ENCODE measurements at places on chromosomes 7 and 10.
A peak's percentile ranks its signal among the peaks of the same experiment; 100 is the strongest.

DNA sequence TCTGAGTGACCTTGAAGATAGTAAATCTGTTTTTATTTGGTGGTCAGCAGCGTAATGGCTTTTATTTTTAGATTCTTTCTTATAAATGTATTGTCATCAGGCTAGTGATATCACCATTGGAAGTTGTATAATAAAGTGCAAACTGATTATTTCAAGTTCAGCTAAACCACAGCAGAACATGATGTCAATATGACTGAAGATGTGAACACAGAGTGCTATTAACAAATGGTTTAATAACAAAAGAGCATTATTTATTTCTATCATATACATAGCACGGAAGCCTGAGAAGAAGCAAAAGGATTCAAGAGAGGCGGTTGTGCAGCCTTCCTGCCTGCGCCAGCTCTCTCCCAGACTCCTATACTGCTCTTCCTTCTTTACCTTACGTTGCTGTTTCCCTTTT lies 142.7 kb downstream of the SDK1 start:
- DNase-seq, result no peak

GRCh38 chr10:76244061-76244686 lies 812.8 kb downstream of the LRMDA start:
- no peak for DNase-seq

GRCh38 chr7:25835197-25835596 lies 316.8 kb upstream of the NFE2L3 start:
- DNase-seq, result peak; percentile 64

- no peak for DNase-seq
These were observed 11.3 kb downstream of the GRB10 start for GRCh38 chr7:50771120-50772002.

- DNase-seq, result no peak
These were observed 196.8 kb downstream of the REEP3 start for GRCh38 chr10:63718006-63718405.

GRCh38 chr10:95501203-95502094 lies 59.7 kb downstream of the SORBS1 start:
- DNase-seq, result no peak

DNA sequence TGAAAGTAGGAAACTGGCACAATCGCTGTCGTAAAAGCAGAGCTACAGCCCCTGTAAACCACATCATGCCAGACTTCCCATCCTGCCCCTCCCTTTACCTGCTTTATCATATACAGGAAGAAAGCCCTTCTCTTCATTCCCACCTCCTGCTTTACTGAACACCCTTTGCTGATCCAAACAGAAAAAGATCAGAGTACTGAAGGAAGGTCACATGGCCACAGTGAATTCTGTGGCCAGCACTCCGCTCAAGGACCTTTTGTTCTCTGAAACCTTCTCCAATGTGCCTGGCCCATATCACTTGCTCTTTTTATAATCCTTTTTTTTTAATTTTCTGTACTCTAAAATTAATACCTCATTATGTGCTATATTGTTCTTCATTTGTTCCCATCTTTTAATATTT lies 108.8 kb upstream of the LRGUK start:
- DNase-seq, result no peak

GRCh38 chr7:79741684-79742083 lies 288.2 kb upstream of the MAGI2 start:
- no peak for DNase-seq

DNA sequence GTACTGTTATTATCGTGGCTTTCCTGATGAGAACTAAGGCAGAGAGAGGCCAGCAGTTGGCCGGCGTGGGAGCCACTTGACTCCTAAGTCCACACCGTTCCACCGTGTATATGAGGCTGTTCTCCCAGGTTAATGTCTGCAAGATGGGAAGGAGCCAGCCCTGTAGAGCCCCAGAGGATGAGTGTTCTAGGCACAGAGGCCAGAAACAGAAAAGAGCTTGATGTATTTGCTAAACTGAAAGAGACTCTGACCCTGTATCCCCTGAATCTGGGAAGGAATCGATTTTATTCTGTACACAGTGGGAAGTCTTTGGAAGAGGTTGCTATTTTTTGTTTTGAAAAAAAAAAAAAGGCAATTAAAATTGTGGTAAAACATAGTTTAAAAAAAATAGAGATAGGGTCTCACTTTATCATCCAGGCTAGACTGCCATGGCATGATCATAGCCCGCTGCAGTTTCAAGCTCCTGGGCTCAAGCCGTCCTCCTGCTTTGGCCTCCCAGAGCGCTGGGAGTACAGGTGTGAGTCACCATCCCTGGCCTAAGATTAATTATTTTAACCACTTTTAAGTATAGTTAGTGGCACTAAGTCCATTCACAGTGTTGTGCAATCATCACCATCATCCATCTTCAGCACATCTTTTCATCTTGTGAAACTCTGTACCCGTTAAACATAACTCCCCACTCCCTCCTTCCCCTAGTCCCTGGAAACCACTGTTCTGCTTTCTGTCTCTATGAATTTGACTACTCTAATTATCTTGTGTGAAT lies 348.8 kb downstream of the SDK1 start:
- DNase-seq, result peak; percentile 21

GRCh38 chr7:3073763-3074458 lies 30.2 kb upstream of the CARD11 start:
- DNase-seq, result no peak

GRCh38 chr7:66297579-66297978 lies 92.4 kb downstream of the TPST1 start:
- no peak for DNase-seq

- DNase-seq, result no peak
These were observed 13.2 kb upstream of the AQP1 start for GRCh38 chr7:30898411-30898810.

- DNase-seq, result no peak
These were observed 102.2 kb downstream of the ZNF92 start for GRCh38 chr7:65475734-65476319.

DNA sequence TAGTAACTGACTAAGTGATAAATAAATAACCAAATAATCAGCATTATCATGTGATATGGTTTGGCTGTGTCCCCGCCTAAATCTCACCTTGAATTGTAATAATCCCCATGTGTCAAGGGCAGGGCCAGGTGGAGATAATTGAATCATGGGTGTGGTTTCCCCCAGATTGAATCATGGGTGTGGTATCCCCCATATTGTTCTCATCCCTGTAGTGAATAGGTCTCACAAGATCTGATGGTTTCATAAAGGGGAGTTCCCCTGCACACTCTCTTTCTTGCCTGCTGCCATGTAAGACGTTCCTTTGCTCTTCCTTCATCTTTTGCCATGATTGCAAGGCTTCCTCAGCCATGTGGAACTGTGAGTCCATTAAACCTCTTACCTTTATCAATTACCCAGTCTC lies 72.1 kb upstream of the NRP1 start:
- no peak for DNase-seq

DNA sequence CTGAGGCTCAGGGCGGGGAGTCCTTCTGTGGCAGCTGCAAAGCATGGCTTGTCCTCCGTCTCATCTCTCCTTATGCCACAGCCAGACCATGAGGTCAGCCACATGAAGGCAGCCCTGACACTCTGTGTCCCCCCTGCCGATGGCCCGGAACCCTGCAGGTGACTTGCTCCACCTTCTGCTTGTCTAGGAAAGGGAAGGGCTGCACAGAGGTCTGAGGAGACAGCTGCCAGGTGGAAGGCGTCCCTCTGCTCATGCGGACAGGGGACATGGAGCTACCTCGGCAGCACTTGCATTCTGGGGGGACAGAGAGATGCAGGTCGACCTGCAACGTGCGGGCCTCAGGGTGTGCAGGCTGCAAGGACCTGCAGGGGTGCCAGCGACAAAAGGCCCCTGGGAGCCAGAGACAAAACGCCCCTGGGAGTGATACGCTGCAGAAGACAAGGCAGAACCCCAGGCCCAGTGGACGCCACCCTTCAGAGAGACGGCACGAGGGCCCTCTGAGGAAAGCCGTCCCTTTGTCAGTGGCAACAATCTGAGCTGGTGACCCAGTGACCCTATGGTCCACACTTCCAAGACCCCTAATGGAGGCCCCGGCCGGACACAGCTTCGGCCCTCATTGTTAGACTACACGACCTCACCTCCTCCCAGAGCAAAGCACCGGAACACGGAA lies 205.2 kb upstream of the PPP2R2D start:
- DNase-seq, result no peak

- DNase-seq, result no peak
These were observed 13.2 kb upstream of the PWWP2B start for GRCh38 chr10:132383751-132384196.

- no peak for DNase-seq
These were observed 13.9 kb downstream of the ARHGAP22 start for GRCh38 chr10:48590945-48591344.

GRCh38 chr7:41219276-41219675 lies 483.6 kb downstream of the INHBA start:
- DNase-seq, result peak; percentile 85

- no peak for DNase-seq
These were observed 16.4 kb upstream of the PDSS1 start for GRCh38 chr10:26681076-26681475.

GRCh38 chr10:79031723-79032122 lies 37.0 kb upstream of the ZMIZ1 start:
- DNase-seq, result no peak

DNA sequence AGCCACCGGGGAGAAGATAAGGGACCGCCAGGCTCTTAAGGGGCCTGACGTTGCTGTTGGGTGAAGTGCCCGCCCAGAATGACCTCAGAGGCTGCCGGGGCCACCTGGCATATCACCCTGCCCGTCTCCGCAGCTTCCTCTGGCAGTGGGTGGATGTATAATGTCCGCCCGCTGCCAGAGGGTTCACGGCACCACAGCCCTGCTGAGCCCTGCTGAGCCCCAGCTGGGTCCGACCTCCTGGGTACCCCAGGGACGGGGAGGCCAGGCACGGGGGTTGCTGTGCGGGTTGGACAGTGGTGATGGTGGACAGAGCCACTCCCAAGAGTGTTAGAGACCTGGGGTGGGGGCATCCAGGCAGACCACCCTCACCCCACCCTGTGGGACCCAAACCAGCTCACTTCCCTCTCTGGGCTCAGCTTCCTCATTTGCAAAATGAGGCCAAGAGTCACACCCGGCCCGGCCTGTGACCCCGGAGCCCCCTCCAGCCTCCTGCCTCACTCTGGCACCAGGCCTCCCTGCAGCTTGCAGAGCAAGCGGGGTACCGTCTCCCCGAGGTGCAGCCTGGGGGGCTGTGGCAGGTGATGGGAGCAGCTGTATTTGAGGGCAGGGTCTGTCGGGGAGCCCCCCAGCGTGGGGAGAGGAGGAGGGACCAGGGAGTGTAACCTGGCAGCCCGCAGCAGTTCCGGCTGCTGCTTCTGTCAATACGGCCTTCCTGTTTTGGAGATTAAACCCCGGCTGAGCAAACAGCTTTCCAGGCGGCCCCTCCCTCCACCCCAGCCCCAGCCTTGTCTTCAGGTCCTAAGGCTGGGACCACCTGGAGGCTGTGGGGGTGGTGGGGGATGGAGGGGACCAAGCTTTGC lies 8.4 kb upstream of the LFNG start:
- no peak for DNase-seq

DNA sequence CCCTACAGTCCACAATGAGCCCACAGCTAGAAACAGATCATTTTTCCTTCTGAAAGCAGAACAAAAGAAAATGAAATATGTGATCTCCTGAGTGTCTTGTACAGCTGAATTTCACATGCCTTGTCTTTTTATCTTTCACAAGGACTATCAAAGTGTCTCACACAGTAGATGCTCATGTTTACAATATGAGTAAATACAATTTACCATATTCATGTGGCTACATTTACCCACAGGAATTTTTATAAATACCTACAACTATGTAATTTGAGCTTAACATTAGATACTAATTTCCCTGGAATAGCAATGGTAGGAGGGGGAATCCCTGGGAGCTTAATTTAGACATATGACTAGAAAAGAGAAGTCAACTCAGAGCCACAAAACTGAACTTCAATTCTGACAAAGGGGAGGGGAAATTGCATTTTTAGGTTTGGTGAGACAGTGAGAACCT lies 186.2 kb downstream of the MACC1 start:
- peak; percentile 50 for DNase-seq

DNA sequence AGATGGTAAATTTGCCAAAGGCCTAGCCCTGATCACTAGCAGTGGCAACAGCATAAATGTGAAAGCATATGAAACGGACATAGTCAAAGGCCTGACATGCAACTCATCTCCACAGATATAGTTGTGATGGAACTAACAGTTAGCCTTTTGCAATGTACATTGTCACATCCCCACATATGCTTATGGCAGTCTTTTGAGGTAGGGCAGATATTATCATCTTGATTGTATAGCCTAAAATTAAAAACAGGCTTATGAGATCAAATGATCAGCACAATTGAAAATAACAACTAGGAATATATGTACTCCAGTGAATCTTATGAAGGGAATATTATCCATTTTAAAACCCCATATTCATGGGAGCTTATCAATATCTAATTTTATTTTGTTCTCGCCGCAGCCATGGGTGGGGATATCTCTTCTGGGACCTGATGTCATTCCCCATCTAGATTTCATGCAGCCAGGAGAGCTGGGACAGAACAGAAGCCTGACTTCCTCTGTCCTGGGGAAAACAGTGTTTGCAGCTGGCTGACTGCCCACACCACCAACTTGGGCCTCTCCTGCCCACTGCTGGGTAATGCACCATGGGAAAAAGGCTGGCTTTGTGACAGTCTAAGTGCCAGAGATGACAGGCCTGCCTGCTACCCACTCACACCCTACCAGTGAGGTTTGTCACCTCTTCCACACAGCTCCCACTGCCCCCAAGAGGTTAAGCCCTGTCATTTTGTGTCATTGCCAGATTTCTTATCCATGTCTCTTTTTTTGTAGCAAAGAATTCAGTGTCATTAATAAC lies 180.2 kb upstream of the FZD1 start:
- DNase-seq, result no peak

DNA sequence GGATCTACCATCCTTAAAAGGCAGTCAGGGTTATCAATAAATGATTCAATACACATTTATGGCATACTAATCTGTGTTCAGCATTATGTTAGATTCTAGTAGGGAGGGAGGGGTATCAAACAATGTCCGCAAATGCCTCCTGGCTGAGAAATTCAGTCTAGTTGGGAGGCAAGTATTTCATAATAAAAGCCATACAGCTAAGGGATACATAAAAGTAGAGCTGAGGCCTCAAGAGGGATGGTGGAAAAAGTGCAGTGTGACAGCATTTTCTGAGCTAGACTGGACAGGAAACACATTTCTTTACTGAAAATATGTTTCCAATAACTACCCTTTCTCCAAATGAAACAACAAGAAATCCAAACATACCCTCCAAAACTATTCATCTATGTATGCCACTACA lies 152.8 kb upstream of the LRRN3 start:
- DNase-seq, result no peak

- DNase-seq, result peak; percentile 78
These were observed 7.2 kb downstream of the RGS10 start for GRCh38 chr10:119535305-119535704.

GRCh38 chr7:73778801-73779389 lies 8.8 kb upstream of the CLDN3 start:
- no peak for DNase-seq

Measured in IMR-90 (cell line).